ENCODE measurements at places on chromosomes 7 and 10. TPM values are rescaled to one million over a fixed set of nuclear protein-coding genes. Genes with fewer than 3 reads are reported as not detected.

ZNF212 gene
- total RNA-seq, result 4.5 TPM

CNPY1 gene
- not detected for total RNA-seq

OR6B1 gene
- not detected for total RNA-seq

CDCA7L gene
- total RNA-seq, result 33.7 TPM

SFXN4 gene
- 50.7 TPM for total RNA-seq

DNA sequence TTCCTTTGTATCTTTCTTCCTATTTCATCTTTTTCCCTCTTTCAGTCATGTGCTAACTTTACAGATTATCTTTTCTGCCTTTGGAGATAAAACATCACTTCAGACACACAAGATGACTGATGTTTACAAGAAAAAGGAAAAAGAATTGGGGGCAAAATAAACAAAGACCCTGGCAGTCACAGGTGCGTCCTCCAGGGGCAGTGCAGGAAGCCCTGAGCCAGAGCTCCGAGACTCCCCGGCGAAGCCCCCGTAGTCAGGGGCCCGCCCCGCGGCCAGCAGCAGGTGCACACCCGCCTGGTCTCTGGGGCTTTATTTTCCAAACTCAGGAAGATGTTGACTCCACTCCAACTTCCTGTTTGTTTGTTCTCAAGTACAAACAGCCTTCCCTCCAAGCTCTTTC lies 10.2 kb downstream of the STK32C start:
- no peak for DNase-seq

GRCh38 chr10:112624546-112625048 lies 177.6 kb downstream of the VTI1A start:
- no peak for DNase-seq

DNA sequence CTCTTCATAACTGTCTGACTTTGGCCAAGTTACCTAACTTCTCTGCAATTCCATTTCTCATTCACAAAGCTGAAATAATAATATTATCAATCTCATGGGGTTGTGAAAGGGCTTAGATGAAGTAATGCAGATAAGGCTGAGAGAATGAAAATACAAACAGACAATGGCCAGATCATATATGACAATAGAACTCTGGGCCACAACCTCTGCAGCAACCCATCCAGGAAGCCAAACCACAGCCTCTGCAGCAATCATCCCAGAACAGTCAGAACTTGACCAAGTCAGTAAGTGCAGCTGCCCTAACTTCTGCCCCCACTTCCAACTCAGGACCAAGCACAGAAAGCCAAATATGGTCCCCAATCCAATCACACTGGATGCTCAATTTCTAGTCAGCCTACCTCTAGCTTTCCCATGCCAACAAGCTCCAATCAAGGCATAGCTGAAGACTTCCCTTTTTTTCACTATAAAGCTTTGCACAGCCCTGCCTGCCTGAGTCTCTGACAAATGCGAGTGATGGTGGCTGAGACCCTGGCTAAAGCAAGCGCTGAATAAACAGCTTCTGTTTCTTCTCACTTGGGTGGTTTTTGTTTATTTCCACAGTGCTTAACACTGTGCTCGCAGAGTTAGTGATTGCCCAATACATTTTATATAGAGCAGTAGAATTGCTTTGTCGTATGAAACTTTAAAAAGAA lies 34.8 kb upstream of the TNPO3 start:
- no peak for DNase-seq

GRCh38 chr7:128910569-128910945 lies at the start of gene KCP:
KCP (minus strand) TSS chr7:128910709; CDS start chr7:128910676, 33 bp downstream.
- DNase-seq, result no peak

DNA sequence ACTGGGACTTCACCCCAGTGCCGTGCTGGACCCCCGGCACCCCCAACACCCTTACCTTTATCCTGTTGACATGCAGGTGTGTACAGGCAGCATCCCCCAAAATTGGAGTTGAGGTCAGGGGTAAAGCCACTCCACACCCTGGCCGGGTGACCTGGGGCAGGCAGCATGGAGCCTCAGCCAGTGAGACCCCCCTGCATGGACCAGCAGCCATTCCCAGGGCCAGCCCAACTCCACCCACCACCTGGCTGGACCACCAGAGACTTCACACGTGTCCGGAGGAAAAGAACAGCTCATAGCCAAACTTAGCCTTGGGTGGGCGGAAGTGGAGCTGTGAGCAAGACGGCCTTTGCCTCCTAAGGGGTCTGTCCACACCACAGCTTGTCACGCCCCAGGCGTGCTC lies 413.0 kb upstream of the FOXK1 start:
- DNase-seq, result no peak

DNA sequence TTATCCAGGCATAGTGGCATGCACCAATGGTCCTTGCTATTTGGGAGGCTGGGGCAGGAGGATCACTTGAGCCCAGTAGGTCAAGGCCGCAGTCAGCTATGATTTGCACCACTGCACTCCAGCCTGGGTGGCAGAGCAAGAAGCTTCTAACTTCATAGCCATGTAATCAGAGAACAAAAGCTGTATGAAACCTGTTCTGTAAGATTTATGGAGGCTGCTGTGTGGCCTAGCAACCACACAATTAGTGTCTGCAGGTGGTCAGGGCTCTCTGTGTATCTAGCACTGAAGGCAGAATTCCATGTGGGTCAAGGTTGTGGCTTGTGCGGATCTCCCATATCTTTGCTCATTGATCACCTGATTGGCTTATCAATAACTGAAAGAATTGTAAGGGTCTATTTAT lies 221.5 kb upstream of the FOXK1 start:
- no peak for DNase-seq
